ENCODE measurements at places on chromosomes 2 and 18.

- no peak for DNase-seq
These were observed 167.6 kb downstream of the FAM210A start for GRCh38 chr18:13558790-13559189.

DNA sequence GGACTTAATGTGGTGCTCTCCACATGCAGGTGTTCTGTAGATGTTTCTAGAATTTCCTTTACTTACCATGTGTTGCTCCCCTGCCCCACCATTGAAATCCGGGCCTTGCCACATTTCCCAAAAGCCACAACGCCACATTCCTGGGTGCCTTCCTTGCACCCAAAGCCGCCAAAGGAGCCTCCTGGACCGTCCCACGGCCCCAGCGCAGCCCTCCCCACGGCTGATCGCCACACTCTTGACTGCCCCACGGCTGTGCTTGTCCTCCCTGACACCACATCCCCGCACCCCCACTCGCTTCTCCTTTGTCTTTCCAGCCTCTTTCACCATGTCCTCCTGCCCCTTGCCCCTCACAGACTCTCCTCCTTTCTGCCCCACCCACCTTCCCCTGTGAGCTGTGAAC is 40.2 kb upstream of the CHMP1B start:
- no peak for DNase-seq

GRCh38 chr2:64036034-64036705 is 16.9 kb upstream of the VPS54 start:
- DNase-seq, result peak; percentile 39

DNA sequence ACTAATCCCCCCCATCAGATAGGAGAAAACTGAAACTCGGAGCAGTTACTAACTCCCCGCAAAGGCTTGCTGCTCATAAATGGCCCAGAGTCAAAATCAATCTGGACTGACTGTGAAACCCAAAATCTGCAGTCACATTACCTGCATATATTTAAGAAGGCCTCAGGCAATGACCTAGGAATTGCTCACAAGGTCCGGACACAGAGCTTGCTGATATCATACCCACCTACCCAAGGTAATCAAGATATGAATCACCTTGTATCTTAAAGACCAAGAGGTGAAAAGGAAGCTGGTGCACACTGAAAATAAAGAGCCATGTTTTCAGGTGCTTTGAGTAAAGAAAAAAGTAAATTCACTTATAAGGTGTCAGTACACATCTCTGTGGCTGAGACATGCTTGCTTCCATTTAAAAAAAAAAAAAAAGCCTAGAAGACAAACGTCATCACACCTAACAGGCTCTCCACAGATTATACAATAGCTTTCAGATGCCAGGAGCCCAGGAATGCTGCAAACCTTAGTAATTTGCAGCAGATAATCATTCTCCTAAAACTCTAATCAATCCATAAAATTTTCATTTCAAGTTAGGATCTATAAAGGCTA is 195.4 kb downstream of the ZEB2 start:
- no peak for DNase-seq

GRCh38 chr2:14944562-14945346 is 312.2 kb downstream of the LRATD1 start:
- DNase-seq, result peak; percentile 8

DNA sequence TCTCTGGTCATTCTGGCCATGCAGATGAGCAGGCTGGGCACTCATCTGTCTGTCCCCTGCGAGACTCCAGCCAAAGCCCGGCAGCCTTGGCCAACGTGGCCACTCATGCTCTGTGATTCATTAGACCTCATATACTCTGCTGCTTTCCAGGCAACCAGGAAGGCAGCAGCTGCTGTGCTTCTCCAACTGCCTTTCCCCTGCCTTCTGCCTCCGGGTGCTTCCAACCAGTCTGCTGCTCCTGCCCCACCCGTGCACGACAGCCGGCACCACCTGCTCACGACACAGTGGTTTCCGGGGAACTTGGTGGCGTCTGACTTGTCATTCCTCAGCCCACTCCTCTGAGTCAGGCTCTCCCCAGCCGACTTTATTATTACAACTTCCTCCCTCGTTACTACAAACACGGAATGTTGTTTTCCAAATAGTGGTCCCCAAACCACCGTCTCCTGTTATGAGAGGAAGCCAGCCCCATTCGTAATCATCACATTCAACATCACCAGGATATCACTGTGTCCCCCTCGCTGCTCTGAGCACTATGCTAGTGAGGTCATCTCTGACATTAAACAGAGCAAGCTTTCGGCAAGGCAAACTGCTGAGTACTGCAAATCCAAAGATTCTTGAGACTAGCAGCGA is 392.4 kb downstream of the ALK start:
- no peak for DNase-seq

GRCh38 chr18:31297248-31297647 is 20.7 kb upstream of the DSG1 start:
- no peak for DNase-seq

- DNase-seq, result no peak
These were observed 1.5 kb downstream of the MAP3K2 start for GRCh38 chr2:127386246-127386645.

DNA sequence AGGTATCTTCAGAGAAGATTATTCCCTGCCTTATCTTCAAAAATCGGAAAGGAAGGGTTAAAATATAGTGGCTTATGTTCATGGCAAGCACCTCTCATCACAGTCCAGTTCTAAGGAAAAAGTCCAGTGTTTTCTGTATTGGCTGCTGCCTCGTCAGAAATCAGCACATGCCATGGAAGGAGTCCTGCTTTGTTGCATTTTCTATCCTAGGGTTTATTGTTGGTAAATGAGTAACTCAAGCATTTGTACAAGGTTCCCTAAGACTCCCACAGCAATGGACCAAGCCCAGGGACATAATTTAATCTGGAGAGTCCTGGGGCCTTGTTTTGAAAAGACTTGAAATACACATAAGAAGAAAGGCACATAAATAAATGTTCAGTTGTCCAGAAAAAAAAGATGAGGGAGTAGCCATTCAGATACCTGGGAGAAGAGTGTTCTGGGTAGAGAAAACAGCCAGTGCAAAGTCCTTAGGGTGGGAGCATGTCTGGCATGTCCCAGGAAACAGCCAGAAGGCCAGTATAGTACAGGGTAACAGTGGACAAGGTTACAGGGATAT is 26.4 kb downstream of the NBEAL1 start:
- no peak for DNase-seq

GRCh38 chr2:40041422-40042382 is 262.6 kb upstream of the THUMPD2 start:
- no peak for DNase-seq

GRCh38 chr2:231671270-231672050 is 36.9 kb upstream of the PTMA start:
- DNase-seq, result no peak

- no peak for DNase-seq
These were observed 4.0 kb upstream of the CCBE1 start for GRCh38 chr18:59701272-59701671.

- no peak for DNase-seq
These were observed 419.8 kb upstream of the FIGN start for GRCh38 chr2:164155558-164155957.

DNA sequence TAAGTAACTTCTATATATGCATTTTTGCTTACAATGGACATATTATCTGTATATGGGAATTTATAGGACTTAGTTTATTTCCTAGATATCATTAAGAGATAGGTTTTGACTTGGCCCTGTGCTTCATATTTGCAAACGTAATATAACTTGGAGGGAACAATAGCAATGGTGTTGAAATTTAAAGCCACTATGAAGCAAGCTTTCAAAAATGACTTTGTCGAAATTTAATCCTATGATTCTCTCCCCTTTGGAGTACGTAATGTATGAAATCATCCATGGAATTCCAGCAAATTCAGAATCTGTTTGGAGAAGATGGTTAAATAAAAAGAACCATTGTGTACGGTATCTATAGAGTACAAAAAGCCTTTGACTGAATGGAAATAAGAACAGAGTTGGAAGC is 486.3 kb downstream of the ARHGAP15 start:
- DNase-seq, result no peak

GRCh38 chr18:6009756-6010155 is 114.4 kb upstream of the TMEM200C start:
- no peak for DNase-seq
